ENCODE measurements at places on chromosomes 7 and 10. TPM values are rescaled to one million over a fixed set of nuclear protein-coding genes. Genes with fewer than 3 reads are reported as not detected.

GRCh38 chr7:29009947-29010346 is 51.8 kb upstream of the TRIL start:
- H3K4me1 ChIP-seq: no peaks in the 10 kb centered on the region
- H3K36me3 ChIP-seq: no peaks in the 10 kb centered on the region
- no peak for DNase-seq

ZNF485 gene
- 6.0 TPM for total RNA-seq

DNA sequence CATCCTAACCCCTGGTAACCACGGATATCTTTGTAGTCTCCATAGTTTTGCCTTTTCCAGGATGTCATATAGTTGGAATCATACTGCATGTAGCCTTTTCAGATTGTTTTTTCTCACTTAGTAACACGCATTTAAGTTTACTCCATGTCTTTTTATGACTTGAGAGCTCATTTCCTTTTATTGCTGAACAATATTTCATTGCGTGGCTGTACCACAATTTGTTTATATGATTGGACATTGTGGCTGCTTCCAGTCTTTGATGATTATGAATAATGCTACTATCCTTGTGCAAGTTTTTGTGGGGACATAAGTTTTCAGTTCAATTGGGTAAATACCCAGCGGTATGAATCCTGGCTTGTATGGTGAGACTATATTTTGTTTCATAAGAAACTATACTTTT is 60.8 kb downstream of the AOAH start:
- no peak overlapping the region for H3K27ac ChIP-seq
- no peaks in the 10 kb centered on the region for H3K36me3 ChIP-seq
- H3K27me3 ChIP-seq: no peaks in the 10 kb centered on the region
- no peaks in the 10 kb centered on the region for H3K4me1 ChIP-seq

- H3K4me1 ChIP-seq: peaks cover 45% of the 10 kb centered on the region
- no peaks in the 10 kb centered on the region for H3K36me3 ChIP-seq
- no peak for DNase-seq
- no peak overlapping the region for H3K27ac ChIP-seq
- H3K4me3 ChIP-seq: no peak overlapping the region
Observed at GRCh38 chr10:116774728-116775151, 32.4 kb upstream of the HSPA12A start.

TMEM176A gene
- 62.4 TPM for total RNA-seq

- no peak overlapping the region for H3K27ac ChIP-seq
- H3K4me3 ChIP-seq: no peak overlapping the region
Observed at GRCh38 chr7:128400566-128400965, 9.2 kb downstream of the IMPDH1 start.

DNA sequence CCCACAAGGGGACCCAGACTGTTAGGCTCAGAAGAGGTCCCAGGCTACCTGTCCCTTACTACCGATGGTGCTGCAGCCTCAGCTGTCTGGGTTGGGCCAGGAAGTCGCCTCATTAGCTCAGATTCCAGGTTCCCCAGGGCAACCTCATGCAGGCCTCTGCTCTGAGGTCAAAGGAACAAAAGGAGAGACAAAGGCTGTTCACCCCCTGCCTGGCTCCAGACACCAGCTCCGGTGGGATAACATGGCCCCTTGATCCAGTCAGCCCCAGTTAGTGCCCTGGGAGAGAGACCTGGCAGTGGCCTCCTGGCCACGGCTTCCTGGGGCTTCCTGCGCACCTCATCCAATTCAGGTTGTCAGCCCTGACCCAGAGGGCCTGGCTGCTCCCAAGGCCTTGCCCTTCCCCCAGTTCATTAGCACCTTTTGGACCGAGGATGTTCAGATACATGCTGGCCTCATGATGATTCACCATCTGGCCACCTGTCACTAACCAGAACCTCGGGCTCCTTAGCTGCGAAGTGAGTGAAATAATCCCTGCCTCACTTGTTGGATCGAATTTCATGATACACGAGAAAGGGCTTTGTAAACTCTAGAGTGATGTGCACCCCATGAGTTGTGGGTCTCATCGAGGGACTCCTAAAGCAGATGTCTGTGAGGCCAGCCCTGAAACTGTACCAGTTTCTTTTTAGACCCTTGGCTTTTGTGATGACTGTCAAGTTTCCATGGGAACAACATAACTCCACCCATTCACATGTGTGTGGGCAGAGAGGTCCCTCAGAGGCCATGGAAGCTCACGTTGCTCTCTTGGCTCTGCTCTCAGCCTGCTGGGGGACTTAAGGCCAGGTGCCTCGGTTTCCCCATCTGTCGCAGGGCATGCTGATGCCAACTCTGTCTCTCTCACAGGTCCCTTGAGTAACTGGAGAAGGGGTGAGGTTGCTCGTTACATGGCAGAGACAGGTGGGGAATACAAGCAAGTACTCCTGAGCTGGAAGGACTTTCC is 79.5 kb upstream of the PCBD1 start:
- no peaks in the 10 kb centered on the region for H3K36me3 ChIP-seq
- no peaks in the 10 kb centered on the region for H3K4me1 ChIP-seq
- DNase-seq: no peak

ARHGEF35 gene
- 4.4 TPM for total RNA-seq

SMKR1 gene
- not detected for total RNA-seq

GRCh38 chr7:117479225-117480054 is at the start of gene CFTR:
CFTR (plus strand) TSS chr7:117480025; CDS start chr7:117480095, 70 bp downstream.
- H3K4me1 ChIP-seq: no peaks in the 10 kb centered on the region
- no peak within 1 kb of the TSS for H3K27ac ChIP-seq
- peak within 1 kb of the TSS; percentile 9 for H3K4me3 ChIP-seq
- H3K36me3 ChIP-seq: no peaks in the 10 kb centered on the region

SLC26A5 gene
- total RNA-seq: not detected

Measured in tibial nerve (tissue), 4 donors.